Activated naive CD4-positive, alpha-beta T cell treated with anti-CD3 and anti-CD28 coated beads, Interleukin-2, amount 50 U/mL, for 72 hours (primary cell): ENCODE measurements at places on chromosomes 12 and 14. TPM values are rescaled to one million over a fixed set of nuclear protein-coding genes. Genes with fewer than 3 reads are reported as not detected.

The SLC7A7 gene
- total RNA-seq, result 0.78 TPM

The CFAP73 gene
- total RNA-seq, result 0.98 TPM

The FAM234B gene
- 17.2 TPM for total RNA-seq

The OR6C6 gene
- not detected for total RNA-seq

The GCN1 gene
- 114 TPM for total RNA-seq

The INSM2 gene
- 0.07 TPM for total RNA-seq

The CD163 gene
- total RNA-seq, result not detected

The IGFBP6 gene
- 1.5 TPM for total RNA-seq

The BCAT1 gene
- total RNA-seq, result 6.3 TPM

The NR4A1 gene
- 76.0 TPM for total RNA-seq

The VCPKMT gene
- total RNA-seq, result 18.8 TPM

The GDF3 gene
- total RNA-seq, result not detected

The TFCP2 gene
- 29.7 TPM for total RNA-seq

The TAMALIN gene
- 32.9 TPM for total RNA-seq

The FOXN3 gene
- 104 TPM for total RNA-seq

The EAPP gene
- total RNA-seq, result 37.5 TPM

The CEBPE gene
- total RNA-seq, result 0.34 TPM

The TSPAN19 gene
- total RNA-seq, result not detected
